Natural killer cell (primary cell): ENCODE measurements at places on chromosomes 2 and 18. TPM values are rescaled to one million over a fixed set of nuclear protein-coding genes. Genes with fewer than 3 reads are reported as not detected.

ARHGAP15 gene
- 165 TPM for total RNA-seq

RMND5A gene
- 54.3 TPM for total RNA-seq

IL1R2 gene
- total RNA-seq = 0.66 TPM

BOD1L2 gene
- not detected for total RNA-seq

TEX44 gene
- total RNA-seq = not detected

ABCB6 gene
- total RNA-seq = 3.4 TPM

ME2 gene
- total RNA-seq = 43.5 TPM

IL18R1 gene
- 46.7 TPM for total RNA-seq

MC5R gene
- total RNA-seq = not detected

CD207 gene
- not detected for total RNA-seq

ASIC4 gene
- total RNA-seq = 0.12 TPM

PJVK gene
- 1.3 TPM for total RNA-seq

CNTNAP5 gene
- total RNA-seq = not detected

PID1 gene
- 3.0 TPM for total RNA-seq

GRCh38 chr18:49335677-49336076, 124.8 kb downstream of the DYM start:
- DNase-seq = peak; percentile 31

GRCh38 chr2:191488135-191488534, 189.8 kb upstream of the NABP1 start:
- DNase-seq = no peak

DNA sequence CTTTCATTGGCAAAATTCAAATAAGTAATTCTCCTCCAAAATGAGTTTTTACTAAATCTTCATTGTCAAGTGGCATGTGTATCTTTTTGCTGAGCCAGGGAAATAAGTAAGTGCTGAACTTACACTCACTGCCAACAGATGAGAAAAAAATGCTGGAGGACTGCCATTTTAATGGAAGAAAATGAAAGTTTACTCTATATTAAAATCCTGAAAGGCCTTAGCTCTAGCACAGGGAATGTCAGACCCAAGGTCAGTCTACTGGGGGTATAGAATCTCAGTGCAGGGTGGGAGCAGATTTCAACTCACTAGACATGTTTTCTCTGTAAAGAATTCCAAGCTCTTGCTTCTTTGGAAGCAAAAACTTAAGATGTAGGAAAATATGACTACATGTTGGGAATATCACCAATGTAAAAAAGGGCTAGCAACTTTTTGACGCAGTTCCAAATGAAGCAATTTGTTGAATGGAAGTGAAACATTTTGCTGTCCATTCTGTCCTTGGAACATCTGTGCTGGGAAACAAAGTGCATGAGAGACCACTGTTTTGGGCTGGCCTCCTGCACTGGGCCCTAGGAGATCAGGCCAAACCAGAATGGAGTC, 127.0 kb downstream of the ST6GAL2 start:
- no peak for DNase-seq

GRCh38 chr2:60959501-60959900, 58.0 kb upstream of the PEX13 start:
- no peak for DNase-seq

DNA sequence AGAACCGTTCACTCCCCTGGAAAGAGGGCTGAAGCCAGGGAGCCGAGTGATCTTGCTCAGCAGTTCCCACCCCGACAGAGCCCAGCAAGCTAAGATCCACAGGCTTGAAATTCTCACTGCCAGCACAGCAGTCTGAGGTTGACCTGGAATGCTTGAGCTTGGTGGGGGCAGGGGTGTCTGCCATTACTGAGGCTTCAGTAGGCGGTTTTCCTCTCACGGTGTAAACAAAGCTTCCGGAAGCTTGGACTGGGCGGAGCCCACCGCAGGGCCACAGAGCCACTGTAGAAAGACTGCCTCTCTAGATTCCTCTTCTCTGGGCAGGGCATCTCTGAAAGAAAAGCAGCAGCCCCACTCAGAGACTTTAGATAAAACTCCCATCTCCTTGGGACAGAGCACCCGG, 180.8 kb downstream of the WDR7 start:
- DNase-seq = no peak

GRCh38 chr2:209771474-209772289, at the start of gene UNC80:
TSS of gene UNC80 (plus strand) at chr2:209771832. CDS start at chr2:209772073, 241 bp downstream.
- peak; percentile 3 for DNase-seq

GRCh38 chr2:205462681-205463345, 219.5 kb upstream of the NRP2 start:
- no peak for DNase-seq

GRCh38 chr2:191020742-191021381, 6.9 kb upstream of the STAT1 start:
- peak; percentile 60 for DNase-seq

GRCh38 chr2:96993367-96993766, 7.0 kb upstream of the FAM178B start:
- no peak for DNase-seq

DNA sequence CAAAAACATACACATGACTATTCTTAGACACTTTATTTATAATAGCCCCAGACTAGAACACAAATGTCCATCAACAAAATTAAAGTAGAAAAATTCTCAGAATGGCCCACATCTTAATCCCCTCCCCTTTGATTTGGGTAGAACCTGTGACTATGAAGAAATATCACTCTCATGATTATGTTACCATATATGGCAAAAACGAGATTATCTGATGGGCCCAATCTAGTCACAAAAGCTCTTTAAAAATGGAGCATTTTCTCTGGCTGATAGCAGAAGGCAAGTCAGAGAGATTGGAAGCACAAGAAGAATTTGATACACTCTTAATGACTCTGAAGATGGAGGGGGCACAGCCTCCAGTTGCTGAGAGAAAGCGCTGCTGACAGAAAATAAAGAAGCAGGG, 39.6 kb downstream of the METTL4 start:
- no peak for DNase-seq

- no peak for DNase-seq
These were observed 16.3 kb downstream of the SULT1C2 start for GRCh38 chr2:108304975-108305374.

- DNase-seq = no peak
These were observed 22.0 kb downstream of the RASGRP3 start for GRCh38 chr2:33498291-33498956.

DNA sequence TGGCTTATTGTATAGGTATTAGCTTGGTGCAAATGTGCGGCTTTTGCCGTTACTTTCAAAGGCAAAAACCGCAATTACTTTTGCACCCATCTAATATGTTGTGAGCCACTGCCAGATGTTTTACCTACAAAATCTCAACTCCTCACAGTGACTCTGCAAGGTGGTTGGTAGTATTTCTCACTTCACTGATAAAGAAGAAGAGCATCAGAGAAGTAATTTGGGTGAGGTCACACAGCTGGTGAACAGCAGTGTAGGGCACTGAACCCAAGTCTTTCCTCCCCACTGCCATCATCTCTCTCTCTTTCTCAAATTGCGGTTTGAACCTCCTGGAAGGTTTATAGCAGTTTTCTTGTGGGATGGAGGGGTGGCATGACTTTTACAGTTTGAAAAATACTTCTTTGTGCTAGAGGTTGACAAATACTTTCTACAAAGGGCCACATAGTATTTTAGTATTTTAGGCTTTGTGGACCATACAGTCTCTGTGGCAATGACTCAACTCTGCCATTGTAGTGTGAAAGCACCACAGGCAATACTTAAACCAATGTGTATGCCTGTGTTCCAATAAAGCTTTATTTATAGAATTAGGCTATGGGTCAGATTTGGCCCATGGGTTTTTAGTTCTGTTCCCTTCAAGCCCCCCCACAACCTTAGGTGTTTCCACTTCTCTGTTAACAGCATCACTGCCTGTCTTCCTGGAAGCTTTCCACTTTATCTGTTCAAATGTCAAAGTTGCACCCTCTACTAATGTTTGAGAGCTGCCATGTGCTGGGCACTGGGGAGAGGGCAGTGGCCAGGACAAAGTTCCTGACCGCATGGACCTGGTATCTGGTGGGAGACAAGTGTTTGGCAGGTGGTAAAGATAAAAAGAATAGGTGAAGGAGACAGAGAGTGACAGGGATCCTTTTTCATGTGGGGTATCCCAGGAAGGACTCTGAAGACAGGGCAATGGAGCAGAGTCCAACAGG, 30.1 kb downstream of the FHOD3 start:
- DNase-seq = no peak

- DNase-seq = no peak
These were observed 5.0 kb upstream of the TET3 start for GRCh38 chr2:73979686-73980085.

DNA sequence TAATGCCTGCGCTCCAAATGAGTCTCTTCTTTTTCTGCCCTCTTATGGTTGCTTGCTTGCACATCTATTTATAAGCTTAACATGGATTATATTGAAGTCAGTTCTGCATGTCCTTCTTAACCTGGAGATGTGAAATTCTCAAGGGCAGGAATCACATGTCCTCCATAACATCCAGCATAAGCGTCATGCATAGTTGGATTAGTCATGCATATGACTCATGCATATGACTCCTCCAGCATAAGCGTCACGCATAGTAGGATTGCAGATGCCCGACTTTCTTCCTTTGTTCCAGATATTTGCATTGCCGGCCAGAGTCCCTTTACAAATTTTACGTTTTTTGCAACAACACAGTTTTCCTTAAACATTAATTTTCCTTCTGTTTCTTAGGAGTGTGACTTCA, 308.6 kb downstream of the TGIF1 start:
- DNase-seq = no peak

DNA sequence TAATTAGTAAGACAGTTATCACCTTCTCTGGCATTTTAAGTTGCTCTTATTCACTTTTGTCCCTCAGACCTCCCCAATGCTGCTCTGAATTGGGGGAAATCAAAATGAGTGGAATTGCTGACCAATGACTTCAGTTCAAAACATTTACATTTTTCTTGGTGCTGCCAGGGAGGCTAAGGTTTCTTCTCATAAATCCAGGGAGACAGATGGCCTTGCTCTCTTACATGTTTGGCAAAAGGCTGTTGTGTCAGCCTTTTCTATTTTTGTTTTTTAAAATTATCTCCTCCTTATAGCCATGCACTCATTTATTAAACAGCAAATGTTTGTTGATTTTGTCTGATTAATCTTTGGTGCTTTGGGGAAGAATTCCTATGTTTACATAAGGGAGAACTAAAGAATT, 82.0 kb downstream of the GALNT13 start:
- DNase-seq = no peak

- DNase-seq = no peak
These were observed 45.1 kb upstream of the SERTAD2 start for GRCh38 chr2:64698668-64699444.

DNA sequence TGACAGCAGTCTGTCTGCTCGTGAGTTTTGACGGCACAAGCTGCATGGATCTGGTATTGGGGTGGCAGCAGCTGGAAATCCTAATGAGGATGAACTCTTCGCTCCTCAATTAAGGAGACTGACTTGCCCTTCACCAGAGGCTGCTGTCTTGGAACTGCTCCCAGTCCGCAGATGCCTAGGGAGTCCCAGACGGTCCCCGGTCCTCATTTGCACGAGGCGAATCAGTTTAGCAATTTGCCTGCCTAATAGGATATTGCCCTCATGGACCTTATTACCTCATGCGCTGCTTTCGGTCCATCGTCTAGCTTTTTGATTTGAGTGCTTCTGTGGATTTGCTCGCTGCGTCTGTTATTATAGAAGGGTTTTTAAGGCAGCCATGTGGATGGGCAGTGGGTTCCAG, 40.6 kb downstream of the ASAP2 start:
- no peak for DNase-seq

DNA sequence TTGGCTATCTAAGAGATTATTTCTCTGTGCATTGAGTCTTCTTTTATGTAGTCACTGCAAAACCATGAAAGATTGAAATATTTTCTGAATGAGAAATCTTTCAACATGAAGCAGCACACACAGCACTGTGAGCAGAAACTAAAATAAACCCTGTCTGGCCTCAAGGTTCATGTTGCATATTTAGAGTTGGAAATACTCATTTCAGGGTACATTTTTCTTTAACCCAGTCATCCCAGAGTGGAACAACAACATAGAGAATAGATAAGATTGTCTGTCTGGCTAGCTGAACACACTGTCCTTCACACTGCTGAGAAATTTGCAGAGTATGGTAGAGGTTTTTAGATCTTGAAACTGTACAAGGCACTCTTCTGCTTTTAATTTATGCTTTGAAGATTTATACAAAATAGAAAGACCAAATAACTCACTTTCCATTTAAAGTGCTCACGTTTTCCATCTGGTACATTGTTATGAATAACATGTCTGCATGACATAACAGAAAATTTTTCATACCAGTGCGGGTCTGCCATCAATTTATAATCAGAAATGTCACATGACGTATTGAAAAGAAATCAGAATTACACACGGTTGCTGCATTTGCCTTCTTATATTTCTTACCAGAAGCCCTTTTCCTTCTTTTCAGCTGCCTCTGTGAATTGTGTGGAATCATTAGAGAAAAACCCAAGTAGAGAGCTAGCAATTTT, 25.0 kb upstream of the FN1 start:
- no peak for DNase-seq

DNA sequence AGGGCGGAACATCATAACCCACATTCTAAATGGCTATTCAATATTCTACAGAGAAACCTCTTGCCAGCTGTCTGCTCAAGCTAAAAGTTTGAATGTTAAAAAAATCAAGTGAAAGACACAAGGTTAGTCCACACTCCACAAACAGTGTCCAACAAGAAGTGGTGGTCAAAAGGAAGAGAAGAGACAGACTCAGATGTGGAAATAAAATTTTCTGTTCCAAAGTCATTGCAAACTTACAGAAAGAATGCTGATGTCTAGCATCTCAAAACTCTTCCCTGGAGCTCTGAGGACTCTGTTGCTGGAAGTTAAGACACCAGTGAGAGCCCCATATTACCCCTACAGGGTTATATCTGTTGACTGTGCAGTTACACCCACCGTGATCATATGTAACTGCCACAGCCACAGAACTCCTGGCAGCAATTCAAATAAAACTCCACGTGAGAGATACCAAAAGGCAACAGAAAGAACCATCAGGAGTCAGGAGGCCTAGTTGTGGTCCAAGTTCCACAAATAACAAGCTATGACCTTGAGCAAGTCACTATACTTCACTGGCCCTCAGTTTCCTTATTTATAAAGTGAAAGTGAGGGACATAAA, 60.9 kb downstream of the AAK1 start:
- DNase-seq = peak; percentile 56

GRCh38 chr2:98388081-98388480, 41.8 kb downstream of the CNGA3 start:
- DNase-seq = no peak

DNA sequence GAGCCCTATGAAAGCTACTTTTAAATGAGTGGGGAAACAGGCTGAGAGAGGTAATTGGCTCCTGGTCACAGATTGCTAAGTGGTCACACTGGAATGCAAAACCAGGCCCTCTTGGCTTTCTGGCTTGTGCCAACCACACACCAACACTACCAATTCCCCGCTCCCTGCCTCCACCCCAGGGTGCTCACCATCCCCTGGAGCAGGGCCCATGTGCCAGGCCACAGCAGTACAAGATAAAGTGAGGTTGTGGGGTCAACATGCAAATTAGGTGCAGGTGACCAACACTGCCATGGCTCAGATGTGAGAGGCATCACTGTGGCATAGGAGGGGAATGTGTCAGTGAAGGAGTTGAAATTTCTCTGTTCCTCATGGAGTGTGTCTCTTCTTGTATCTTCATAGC, 312.5 kb downstream of the MYCN start:
- no peak for DNase-seq

GRCh38 chr18:1708006-1708405, 803.3 kb downstream of the ADCYAP1 start:
- DNase-seq = no peak
